ENCODE measurements at places on chromosomes 5 and 9. TPM values are rescaled to one million over a fixed set of nuclear protein-coding genes. Genes with fewer than 3 reads are reported as not detected.

GRCh38 chr5:120405923-120406322, 58.2 kb upstream of the PRR16 start:
- no peaks in the 10 kb centered on the region for H3K36me3 ChIP-seq
- H3K27ac ChIP-seq, result no peak overlapping the region
- H3K27me3 ChIP-seq, result no peaks in the 10 kb centered on the region
- H3K4me3 ChIP-seq, result no peak overlapping the region
- no peak for DNase-seq

DNA sequence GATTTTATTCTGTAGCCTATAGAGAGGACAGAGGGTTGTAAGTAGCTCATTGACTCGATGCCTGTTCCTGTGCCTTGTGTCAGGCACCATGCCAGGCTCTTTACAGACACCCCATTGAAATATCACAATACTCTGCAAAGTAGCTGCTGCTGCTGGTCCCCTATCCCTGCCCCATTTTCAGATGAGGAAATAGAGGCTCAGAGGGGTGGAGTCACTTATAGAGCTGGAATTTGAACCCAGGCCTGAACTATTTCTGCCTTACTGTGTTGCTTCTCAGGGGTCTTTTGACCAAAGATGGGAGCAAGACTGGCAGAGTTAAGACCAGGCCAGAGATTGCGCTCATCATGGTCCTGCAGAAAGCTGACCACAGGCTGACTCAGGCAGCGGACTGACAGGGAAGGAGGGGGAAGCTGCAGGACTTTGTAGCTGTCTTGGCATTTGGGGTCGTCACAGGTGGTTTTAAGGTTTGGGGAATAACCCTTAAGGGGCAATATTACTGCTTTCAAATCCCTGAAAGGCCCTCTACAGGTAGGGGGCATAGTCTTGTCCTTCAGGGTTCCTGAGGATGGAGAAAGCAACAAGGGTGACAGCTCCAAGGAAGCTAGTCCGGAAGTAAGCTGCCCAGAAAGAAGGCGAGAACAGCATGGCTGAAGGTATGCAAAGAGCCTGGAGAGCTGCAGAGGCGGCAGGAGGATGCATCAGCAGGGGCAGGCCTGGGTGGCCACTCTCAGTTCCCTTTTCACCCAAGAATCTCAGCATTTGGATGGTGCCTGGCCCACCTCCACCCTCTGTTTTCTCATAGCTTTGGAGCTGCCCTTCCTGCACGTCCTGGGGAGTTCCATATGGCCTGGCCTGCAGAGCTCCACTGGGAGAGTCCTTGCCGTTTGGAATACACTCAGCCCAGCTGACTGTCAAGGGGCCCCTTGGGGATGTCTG, 18.3 kb upstream of the NDST1 start:
- no peaks in the 10 kb centered on the region for H3K27me3 ChIP-seq
- peak overlapping the region; percentile 98 for H3K27ac ChIP-seq
- no peak for DNase-seq
- no peaks in the 10 kb centered on the region for H3K36me3 ChIP-seq
- peak overlapping the region; percentile 93 for H3K4me3 ChIP-seq

- no peak overlapping the region for H3K4me3 ChIP-seq
- no peaks in the 10 kb centered on the region for H3K36me3 ChIP-seq
- H3K4me1 ChIP-seq, result no peaks in the 10 kb centered on the region
Observed at GRCh38 chr5:151357097-151357496, 9.7 kb upstream of the SLC36A2 start.

DNA sequence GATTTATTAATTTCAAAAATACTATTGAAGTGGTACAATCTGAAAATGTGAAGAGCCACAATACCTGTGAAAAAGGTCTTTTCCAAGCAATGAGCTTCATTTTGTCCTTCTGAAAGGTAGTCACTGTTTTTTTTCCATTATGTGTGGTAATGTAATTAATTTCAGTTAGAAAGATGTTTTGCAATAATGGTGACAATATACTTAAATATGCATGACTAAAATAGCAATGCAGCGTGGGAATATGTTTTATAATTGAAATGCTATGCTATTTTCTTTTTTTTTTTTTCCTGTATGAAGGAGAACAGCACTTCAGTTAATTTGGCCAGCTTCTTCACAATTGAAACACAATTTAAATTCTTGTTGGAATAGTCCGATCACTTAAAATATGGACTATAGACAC, 41.9 kb downstream of the NPR3 start:
- H3K27ac ChIP-seq, result no peak overlapping the region
- no peak for DNase-seq
- no peak overlapping the region for H3K4me3 ChIP-seq
- no peaks in the 10 kb centered on the region for H3K27me3 ChIP-seq

DNA sequence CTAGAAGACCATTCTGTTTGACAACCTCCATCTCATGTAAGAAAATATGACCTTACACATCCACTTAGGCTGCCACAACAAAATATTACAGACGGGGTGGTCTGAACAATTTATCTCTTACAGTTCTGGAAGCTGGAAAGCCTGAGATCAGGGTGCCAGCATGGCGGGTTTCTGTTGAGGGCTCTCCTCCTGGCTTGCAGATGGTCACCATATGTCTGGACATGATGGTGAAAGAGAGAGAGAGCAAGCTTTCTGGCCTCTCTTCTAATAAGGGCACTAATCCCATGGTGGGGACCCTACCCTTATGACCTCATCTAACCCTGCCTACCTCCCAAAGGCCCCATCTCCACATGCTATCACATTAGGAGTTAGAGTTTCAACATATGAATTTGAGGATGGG, 66.0 kb downstream of the AMBP start:
- H3K4me1 ChIP-seq, result no peaks in the 10 kb centered on the region
- no peaks in the 10 kb centered on the region for H3K27me3 ChIP-seq
- no peak for DNase-seq
- peaks cover 38% of the 10 kb centered on the region for H3K36me3 ChIP-seq

RNF208 gene
- 31.5 TPM for total RNA-seq

GRCh38 chr5:65809817-65810531, 88.0 kb downstream of the NLN start:
- H3K4me1 ChIP-seq, result peaks cover 11% of the 10 kb centered on the region
- H3K36me3 ChIP-seq, result no peaks in the 10 kb centered on the region
- DNase-seq, result peak; percentile 68
- H3K4me3 ChIP-seq, result no peak overlapping the region
- no peaks in the 10 kb centered on the region for H3K27me3 ChIP-seq

LRRC26 gene
- total RNA-seq, result not detected

ACOT12 gene
- total RNA-seq, result not detected

DNA sequence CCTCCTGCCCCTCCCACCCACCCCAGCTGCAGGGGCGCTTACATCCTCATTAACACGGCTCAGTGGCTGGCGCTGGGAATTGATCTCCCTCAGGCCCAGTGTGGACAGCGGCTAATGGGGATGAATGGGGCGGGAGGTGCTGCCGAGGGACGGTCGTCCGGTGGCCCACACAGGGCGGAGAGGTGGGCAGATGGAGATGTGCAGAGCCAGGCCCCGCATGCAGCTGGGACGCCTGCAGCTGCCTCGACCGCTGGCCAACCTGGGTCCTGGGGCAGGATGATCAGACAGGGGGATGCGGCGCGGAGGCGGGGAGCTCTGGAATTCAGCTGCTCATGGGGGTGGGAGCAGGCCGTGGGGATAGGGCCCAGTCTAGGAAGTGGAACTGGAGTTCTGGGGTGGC, 17.6 kb downstream of the TSPAN17 start:
- no peak overlapping the region for H3K27ac ChIP-seq
- H3K27me3 ChIP-seq, result peaks cover 71% of the 10 kb centered on the region
- peaks cover 5% of the 10 kb centered on the region for H3K4me1 ChIP-seq
- no peak for DNase-seq

GRCh38 chr5:132777209-132778069, at the start of gene SEPTIN8:
Gene SEPTIN8, minus strand, starts transcription at chr5:132777239. Its CDS starts 102 bp downstream, at chr5:132777137.
- H3K4me1 ChIP-seq, result peaks cover 56% of the 10 kb centered on the region
- no peaks in the 10 kb centered on the region for H3K27me3 ChIP-seq
- no peaks in the 10 kb centered on the region for H3K36me3 ChIP-seq
- peak within 1 kb of the TSS; percentile 95 for H3K4me3 ChIP-seq
- peak; percentile 66 for DNase-seq

DNA sequence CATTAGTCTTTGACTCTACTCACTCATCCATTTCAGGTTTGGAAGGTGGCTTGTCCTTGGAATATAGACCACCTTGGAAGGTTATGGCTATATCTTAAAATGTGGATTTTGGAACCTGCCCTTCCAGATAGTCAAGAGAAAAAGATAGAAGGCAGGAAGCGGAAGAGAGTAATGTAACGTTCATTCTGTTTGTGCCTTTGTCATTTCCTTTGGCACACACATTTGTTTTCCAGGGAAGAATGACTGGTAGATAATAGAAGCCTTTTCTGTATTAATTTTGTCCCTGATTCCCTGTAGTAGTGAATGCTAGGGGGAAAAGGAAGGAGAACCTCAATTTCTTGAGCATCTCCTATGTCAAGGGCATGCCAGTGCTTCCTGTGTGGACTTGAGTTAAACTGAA, 54.7 kb downstream of the PPIC start:
- no peaks in the 10 kb centered on the region for H3K4me1 ChIP-seq
- no peak overlapping the region for H3K4me3 ChIP-seq
- no peak for DNase-seq
- no peak overlapping the region for H3K27ac ChIP-seq
- no peaks in the 10 kb centered on the region for H3K27me3 ChIP-seq

GRCh38 chr5:125485771-125486170, 739.3 kb upstream of the ZNF608 start:
- H3K27me3 ChIP-seq, result no peaks in the 10 kb centered on the region
- DNase-seq, result no peak
- H3K4me3 ChIP-seq, result no peak overlapping the region
- peaks cover 22% of the 10 kb centered on the region for H3K4me1 ChIP-seq

IFNA13 gene
- not detected for total RNA-seq

GRCh38 chr9:85483208-85483607, 258.5 kb downstream of the AGTPBP1 start:
- no peaks in the 10 kb centered on the region for H3K36me3 ChIP-seq
- H3K4me1 ChIP-seq, result no peaks in the 10 kb centered on the region
- DNase-seq, result no peak
- H3K27me3 ChIP-seq, result peaks cover 16% of the 10 kb centered on the region

- H3K36me3 ChIP-seq, result no peaks in the 10 kb centered on the region
- H3K27ac ChIP-seq, result peak overlapping the region; percentile 57
- H3K4me1 ChIP-seq, result peaks cover 41% of the 10 kb centered on the region
- H3K4me3 ChIP-seq, result no peak overlapping the region
Observed at GRCh38 chr5:73861313-73861988, 235.5 kb downstream of the ARHGEF28 start.

DNA sequence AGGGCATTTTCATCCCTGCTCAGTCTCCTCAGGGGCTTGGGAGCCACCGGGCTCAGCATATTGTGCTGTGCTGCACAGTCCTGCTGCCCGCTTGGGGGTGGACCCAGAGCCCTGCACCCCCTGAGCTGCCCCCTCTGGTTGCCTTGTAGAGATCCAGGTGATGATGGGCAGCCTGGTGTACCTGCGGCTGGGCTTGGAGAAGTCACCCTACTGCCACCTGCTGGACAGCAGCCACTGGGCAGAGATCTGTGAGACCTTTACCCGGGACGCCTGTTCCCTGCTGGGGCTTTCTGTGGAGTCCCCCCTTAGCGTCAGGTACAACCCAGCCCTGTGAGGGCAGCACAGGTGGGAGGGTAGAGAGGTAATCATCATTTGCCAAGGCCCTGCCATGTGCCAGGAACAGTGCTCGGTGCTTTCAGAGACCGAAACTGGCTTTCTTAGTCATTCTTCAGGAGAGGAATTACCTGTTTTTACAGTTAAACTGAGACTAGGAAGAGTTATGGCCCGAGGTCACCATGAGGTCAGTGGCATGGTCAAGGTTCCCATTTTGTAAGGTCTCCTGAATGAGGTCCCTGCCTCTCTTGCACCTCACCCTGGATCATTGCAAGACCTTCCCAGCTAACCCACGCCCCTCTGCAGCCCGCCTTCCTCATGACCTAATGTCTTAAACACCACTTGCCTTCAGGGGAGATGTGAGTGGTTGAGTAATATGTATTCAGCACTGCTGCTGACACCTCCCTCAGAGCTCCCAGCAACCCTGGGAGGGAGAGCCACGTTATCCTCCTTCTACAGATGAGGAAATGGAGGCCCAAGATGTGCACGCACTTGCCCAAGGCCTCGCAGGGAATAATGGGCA, 7.5 kb downstream of the NHP2 start:
- no peaks in the 10 kb centered on the region for H3K27me3 ChIP-seq
- DNase-seq, result peak; percentile 39
- H3K4me3 ChIP-seq, result no peak overlapping the region
- no peak overlapping the region for H3K27ac ChIP-seq
- peaks cover 100% of the 10 kb centered on the region for H3K36me3 ChIP-seq

GRCh38 chr5:154198611-154199230, 8.2 kb downstream of the GALNT10 start:
- H3K4me3 ChIP-seq, result no peak overlapping the region
- H3K36me3 ChIP-seq, result peaks cover 7% of the 10 kb centered on the region
- DNase-seq, result no peak
- H3K27ac ChIP-seq, result no peak overlapping the region
- peaks cover 61% of the 10 kb centered on the region for H3K4me1 ChIP-seq

DNA sequence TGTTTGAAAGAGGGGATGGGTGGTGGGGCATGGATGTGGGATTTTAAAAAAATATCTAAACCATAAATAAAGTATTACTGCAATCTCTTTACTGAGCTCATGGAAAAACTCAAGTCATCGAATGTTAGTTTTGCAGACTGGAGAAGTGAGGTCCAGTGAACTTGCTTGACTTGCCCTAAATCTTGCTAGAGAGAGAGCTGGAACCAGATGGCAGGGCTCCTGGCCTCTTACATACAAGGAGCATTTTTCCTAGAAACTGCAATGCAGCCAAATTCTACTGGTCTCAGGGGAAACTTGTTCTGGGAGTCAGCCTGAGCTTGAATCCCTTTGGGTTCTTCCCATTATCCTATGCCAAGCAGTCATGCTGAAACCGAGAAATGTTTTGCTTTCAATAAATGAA, 2.9 kb upstream of the TGFBI start:
- H3K36me3 ChIP-seq, result no peaks in the 10 kb centered on the region
- peak overlapping the region; percentile 63 for H3K27ac ChIP-seq
- no peak overlapping the region for H3K4me3 ChIP-seq
- no peaks in the 10 kb centered on the region for H3K27me3 ChIP-seq
- no peak for DNase-seq
- H3K4me1 ChIP-seq, result peaks cover 86% of the 10 kb centered on the region

ROR2 gene
- 0.74 TPM for total RNA-seq

FOXD4L5 gene
- total RNA-seq, result 0.08 TPM

SLC36A2 gene
- 0.16 TPM for total RNA-seq

SLC1A3 gene
- 144 TPM for total RNA-seq

DNA sequence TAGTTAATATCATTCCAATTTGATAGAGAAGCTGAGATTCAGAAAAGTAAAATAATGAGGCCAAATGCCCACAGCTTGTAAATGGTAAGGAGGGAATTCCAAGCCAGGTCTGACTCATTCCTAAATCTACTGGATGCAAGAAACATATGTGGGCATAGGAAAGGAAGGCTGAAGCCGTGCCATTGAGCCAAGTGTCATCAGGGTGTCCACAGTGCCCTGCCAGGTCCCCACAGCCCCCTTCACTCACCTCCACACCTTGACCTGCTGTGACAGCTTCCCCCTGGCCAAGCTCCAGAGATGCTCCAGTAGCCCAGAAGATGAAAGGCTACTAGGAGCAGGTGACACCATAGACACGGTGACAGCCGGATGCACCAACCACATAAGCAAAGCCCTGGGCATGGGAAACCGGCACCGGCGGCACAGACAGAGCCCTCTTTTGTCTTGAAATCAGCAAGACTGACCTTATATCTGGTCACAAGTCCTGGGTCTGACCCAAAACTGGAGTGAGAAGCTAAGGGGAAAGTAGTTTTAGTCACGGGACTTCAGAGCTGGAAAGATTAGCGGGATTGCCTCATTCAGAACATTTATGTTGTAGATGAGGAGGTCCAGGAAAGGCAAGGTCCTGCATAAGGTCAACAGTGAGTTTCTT, 20.1 kb upstream of the FAT2 start:
- H3K4me1 ChIP-seq, result no peaks in the 10 kb centered on the region
- no peak overlapping the region for H3K4me3 ChIP-seq
- DNase-seq, result no peak
- H3K27ac ChIP-seq, result no peak overlapping the region

Data from left ventricle myocardium inferior (tissue), 1 donor.